Liver (tissue), 10 donors: ENCODE measurements at places on chromosomes 3 and 15. TPM values are rescaled to one million over a fixed set of nuclear protein-coding genes. Genes with fewer than 3 reads are reported as not detected.

DNA sequence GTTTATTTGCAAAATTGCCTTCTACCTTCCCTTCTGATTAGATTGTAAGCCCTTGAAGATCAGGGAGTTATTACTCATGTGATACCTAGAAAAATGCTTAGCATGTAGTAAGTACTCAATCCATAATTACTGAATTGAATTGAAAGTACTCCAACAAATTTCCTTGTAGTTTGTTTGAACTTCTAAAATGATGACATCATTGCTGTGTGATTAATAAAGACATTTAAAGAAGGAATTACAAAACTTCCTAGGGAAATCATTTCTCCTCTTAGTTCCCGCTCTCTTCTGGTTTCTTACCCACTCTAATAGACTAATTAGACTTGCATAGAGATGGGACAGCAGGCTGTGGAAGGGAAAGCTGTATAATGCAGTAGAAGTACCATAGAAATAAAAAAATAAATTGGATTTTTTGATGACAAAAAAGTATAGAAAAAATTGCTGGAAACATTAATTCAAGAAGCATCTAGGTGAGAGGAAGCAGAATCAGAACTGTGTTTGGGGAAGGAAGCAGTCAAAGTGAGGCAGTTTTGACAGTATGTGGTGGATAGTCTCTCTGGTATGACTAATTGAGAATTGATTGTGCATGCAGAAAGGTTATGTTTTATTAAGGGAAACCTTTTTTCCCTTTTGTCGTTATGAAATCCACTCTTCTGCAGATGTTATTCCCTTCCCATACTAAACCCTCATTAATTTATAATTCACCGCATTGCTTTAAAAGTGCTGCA, 93.0 kb downstream of the ALCAM start:
- no peak overlapping the region for H3K4me3 ChIP-seq
- H3K4me1 ChIP-seq, result no peaks in the 10 kb centered on the region
- no peak for DNase-seq
- H3K27me3 ChIP-seq, result no peaks in the 10 kb centered on the region
- H3K36me3 ChIP-seq, result no peaks in the 10 kb centered on the region

DNA sequence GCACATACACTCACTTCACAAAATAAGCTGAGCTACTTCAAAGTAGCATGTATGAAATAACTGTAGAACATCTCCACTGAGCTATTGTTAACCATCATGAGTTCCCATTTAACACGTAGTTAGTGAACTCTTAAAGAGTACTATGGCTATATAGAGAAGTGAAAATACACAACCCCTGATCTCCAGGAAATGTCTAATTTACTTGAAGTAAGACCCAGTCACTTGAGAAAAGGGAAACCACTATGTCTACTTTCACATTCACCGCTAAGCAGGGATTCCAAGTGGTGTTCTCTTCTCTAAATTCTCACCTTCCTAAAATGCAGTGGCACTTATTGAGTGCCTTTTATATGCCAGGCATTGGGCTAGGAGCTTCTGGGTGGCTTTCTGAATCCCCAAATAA, 35.0 kb upstream of the COLQ start:
- H3K4me1 ChIP-seq, result peaks cover 14% of the 10 kb centered on the region
- no peak overlapping the region for H3K4me3 ChIP-seq
- no peaks in the 10 kb centered on the region for H3K27me3 ChIP-seq
- peak overlapping the region; percentile 24 for H3K27ac ChIP-seq
- H3K36me3 ChIP-seq, result peaks cover 2% of the 10 kb centered on the region

GRCh38 chr3:110344897-110345767, 726.5 kb upstream of the NECTIN3 start:
- H3K27ac ChIP-seq, result peak overlapping the region; percentile 40
- no peaks in the 10 kb centered on the region for H3K27me3 ChIP-seq
- H3K36me3 ChIP-seq, result no peaks in the 10 kb centered on the region
- DNase-seq, result no peak
- peak overlapping the region; percentile 36 for H3K4me3 ChIP-seq

DNA sequence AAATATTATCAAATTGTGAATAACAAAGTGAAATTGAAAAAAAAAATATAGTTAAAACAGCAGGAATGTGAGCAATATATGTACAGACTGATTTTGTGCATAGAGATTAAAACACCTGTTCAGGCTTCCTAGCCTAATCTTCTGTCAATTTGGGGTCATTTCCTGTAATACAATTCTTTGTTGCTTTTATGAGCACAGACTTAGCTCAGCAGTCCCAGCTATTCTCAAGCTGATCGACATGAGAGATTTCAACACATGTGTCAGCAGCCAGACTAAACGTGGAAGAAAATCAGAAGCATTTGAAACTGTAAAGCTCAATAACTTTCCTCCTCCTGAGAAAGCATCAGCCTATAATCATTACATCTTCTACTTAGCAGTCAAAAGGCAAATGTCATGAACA, 1.6 kb upstream of the FHIT start:
- peaks cover 3% of the 10 kb centered on the region for H3K4me1 ChIP-seq
- H3K27ac ChIP-seq, result no peak overlapping the region
- H3K4me3 ChIP-seq, result no peak overlapping the region
- H3K27me3 ChIP-seq, result no peaks in the 10 kb centered on the region
- no peak for DNase-seq

GRCh38 chr3:177195242-177195991, 1.9 kb downstream of the TBL1XR1 start:
- H3K4me1 ChIP-seq, result peaks cover 18% of the 10 kb centered on the region
- H3K27ac ChIP-seq, result peak overlapping the region; percentile 95
- no peaks in the 10 kb centered on the region for H3K36me3 ChIP-seq
- no peaks in the 10 kb centered on the region for H3K27me3 ChIP-seq

- H3K27me3 ChIP-seq, result no peaks in the 10 kb centered on the region
- H3K4me1 ChIP-seq, result no peaks in the 10 kb centered on the region
- DNase-seq, result no peak
- no peak overlapping the region for H3K27ac ChIP-seq
Measured at GRCh38 chr3:127212231-127212630, 19.3 kb downstream of the PRR23E start.

- H3K4me1 ChIP-seq, result peaks cover 4% of the 10 kb centered on the region
- H3K36me3 ChIP-seq, result no peaks in the 10 kb centered on the region
- DNase-seq, result no peak
- H3K4me3 ChIP-seq, result no peak overlapping the region
- H3K27ac ChIP-seq, result no peak overlapping the region
Measured at GRCh38 chr3:98918586-98918985, 17.1 kb upstream of the DCBLD2 start.

DNA sequence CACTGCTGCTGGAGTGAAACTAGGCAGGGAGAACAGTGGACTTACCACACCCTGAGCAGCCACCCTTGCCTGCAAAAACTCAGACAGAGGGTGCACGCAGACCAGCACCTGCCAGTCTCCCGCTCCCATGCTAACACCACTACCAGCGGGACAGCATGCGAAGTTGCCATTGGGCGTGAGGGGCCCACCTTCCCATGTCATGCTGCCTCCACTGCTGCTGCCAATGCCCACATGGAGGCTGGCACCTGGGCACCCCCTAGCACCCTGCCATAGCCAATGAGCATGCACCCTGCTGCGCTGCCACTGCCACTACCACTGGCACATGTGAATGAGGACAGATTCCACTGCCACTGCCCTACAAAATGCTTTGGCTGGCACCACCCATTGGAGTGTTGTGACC, 19.7 kb upstream of the MINAR1 start:
- H3K36me3 ChIP-seq, result no peaks in the 10 kb centered on the region
- H3K27me3 ChIP-seq, result no peaks in the 10 kb centered on the region

The MEF2A gene
- 19.3 TPM for total RNA-seq

The STARD9 gene
- 0.75 TPM for total RNA-seq

The GUCA1C gene
- total RNA-seq, result not detected

The ANP32A gene
- 45.8 TPM for total RNA-seq

The POLG gene
- 53.1 TPM for total RNA-seq

The CDC25A gene
- total RNA-seq, result 0.25 TPM

The SQOR gene
- total RNA-seq, result 29.6 TPM

The GOLIM4 gene
- 17.9 TPM for total RNA-seq
